ENCODE measurements at places on chromosomes 3 and 15. TPM values are rescaled to one million over a fixed set of nuclear protein-coding genes. Genes with fewer than 3 reads are reported as not detected.

CILP gene
- total RNA-seq: 10.2 TPM

SERINC4 gene
- total RNA-seq: not detected

GOLGA8Q gene
- not detected for total RNA-seq

ALAS1 gene
- total RNA-seq: 103 TPM

DNA sequence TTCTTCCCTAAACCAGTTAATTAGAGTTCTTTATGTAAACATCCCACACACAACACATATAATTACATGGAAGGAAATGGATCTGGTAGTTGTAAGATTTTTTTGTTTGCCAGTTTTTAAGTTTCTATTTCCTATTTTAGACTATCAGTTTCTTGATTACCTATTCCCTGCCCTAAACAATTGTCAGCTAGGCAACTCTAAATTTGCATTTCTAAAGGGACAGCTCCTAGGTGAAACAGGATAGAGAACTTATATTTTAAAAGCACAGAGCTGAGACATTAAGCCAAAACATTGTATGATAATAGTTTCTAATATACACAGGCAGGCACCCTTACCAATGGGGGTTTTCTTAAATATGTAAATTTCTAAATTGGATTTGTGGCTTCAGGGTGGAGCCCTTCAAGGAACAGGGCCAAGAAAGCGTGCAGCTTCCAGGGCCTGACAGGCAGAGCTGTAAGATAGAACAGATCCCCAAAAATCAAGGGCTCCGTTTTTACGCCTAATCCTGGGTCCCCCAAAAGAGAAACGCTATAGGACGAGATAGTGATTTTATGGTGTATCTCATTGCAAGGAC, 8.9 kb downstream of the LEKR1 start:
- no peak for DNase-seq

DNA sequence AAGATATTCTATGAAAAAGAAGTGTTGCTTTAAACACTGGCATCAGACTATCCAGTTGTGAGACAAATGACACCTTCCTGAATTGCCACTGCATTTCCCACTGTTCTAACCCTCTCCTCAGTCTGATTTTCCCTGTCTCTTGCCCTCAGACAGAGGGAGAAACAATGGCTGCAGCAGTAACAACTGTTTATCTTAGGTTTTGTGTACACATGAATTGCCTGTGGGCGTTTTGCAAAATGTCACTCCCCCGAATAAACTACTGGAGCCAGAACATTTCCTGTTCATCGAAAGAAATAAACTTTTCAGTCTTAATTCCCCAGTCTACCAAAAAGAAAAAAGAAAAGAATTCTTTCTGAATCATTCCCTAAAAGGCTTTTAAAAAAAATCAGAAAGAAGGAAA, 155.1 kb downstream of the MAGI1 start:
- no peak for DNase-seq

- DNase-seq: no peak
Measured at GRCh38 chr3:45940781-45941365, 2.4 kb upstream of the CXCR6 start.

DNA sequence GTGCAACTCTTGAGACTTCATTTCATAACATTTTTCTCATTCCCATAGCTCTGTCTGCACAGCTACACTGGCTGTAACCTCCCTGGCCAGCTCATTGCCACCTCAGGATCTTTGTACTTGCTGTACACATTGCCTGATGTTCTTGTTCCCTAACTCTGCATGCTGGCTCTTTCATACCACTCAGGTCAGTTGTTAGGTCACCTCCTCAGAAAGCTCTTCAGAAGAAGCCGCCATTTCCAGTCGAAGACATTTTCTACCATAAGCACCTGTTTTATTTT, 176.2 kb downstream of the AKAP13 start:
- peak; percentile 40 for DNase-seq

DNA sequence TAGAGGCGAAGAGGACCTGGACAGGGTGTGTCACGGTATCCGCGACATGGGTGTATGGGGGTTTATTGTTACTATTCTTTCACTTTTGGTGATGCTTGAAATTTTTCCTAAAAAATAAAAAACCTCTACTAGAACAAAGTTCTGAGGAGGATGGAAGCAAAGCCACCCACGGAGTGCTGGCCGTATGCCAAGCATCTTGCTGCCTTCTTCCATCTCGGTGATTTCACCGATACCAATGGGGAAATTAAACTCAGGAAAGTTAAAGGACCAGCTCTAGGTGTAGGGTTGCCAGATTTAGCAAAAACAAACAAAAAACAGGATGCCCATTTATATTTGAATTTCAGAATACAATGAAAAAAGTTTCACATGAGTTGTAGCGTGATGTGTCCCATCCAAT, 33.9 kb downstream of the SMAD6 start:
- no peak for DNase-seq

DNA sequence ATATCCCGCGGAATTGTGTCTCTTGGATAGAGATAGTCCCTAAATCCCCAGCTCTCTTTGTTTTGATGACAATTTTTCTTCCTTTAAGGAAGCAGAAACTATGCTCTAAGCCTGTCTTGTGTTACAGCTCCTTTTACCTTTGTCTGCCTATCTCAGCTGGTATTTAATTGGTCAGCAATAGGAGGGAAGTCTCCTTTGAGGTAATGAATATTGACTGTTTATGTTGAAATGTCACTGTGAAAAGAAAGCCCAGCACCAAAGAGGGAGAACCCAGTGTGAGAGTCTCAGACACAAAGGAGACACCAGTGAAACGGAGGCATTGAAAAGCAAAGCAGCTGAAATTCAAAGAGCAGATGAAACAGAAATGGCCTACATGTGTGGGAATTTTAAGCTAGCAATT, 372.6 kb downstream of the NR2F2 start:
- DNase-seq: no peak

GRCh38 chr15:90859234-90860131, 8.9 kb upstream of the FURIN start:
- DNase-seq: no peak

DNA sequence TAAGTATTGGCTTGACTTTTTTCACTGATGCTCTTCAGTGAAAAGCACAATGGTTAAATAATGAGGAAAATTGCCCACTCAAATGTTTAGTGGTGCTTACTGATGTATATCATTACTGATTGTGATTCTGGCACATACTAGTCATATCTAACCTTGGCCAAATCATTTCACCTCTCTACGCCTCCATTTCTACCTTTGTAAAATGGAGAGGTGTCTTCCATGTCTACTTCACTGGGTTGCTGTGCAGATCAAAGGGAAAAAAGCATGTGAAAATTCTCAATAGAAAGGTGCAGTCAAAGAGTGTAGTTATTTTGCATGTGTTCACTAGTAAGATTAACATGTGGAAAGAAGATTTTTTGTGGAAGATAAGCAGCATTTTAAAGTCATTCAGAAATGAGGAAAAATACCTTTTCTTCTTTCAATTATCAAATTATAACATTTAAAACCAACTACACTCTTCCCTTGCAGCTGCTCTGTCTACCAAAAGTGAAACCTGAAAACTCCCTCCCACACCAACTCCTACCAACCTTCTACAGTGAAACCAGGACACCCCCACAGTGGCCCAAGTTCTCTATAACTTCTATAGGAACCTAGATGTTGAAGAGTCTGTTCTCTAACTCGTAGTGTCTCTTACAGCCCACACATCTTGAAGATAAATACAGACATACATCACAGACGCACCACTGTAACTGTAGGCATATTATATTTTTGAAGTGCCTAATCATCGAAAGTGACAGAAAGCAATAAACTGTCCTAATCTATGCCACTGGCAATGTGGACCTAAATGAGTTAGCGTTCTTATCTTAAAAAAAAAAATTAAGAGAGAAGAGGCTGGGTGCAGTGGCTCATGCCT, 1.4 kb downstream of the CD200R1 start:
- DNase-seq: no peak

- DNase-seq: no peak
Measured at GRCh38 chr15:32716915-32717425, 834 bp upstream of the GREM1 start.

DNA sequence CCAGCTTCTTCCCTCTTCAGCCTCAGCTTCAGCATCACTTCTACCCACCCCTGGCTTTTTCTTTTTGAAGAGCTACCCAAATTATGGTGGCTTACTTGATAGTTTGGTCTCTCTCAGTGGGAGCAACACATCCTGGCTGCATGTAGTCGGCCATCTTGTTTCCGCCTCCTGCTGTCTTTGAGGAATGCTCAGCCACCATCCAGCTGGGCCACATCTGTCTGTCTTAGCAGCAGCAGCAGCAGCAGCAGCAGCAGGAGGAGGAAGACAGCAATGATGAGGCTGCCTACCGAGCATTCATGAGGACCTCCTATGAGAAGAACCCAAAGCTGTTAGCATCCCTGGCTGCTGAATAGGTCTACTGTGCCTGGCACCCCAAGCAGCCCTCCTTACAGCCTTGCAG, 19.7 kb downstream of the IL16 start:
- no peak for DNase-seq

DNA sequence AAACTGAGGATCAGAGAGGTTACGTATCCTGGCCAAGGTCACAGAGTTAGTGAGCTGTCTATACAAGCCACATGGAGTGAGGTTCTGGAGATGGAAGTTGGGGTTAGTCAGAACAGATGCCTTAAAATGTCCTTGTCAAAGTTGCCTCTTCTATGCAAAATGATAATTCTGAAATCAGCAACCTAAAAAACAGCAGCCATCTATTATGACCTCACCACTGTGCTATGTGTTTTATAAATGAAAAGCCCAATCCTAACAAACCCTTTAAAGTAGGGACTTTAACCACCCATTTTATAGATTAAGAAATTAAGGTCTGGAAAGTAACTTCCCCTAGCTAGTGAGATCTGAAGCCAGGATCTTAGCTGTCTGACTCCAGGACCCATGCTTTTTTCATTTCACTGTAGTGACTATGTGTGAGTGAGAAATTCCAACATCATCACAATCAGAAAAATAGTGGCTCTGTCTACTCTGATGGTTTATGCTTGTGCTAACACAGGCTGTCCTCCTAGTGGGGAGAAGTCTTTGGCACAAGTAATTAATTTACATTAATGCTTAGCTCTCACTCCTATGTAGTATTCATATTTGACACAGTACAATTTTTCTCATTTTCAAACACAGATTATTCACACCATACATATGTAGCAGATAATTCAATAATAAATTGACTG, 143.6 kb downstream of the ANO10 start:
- DNase-seq: no peak

DNA sequence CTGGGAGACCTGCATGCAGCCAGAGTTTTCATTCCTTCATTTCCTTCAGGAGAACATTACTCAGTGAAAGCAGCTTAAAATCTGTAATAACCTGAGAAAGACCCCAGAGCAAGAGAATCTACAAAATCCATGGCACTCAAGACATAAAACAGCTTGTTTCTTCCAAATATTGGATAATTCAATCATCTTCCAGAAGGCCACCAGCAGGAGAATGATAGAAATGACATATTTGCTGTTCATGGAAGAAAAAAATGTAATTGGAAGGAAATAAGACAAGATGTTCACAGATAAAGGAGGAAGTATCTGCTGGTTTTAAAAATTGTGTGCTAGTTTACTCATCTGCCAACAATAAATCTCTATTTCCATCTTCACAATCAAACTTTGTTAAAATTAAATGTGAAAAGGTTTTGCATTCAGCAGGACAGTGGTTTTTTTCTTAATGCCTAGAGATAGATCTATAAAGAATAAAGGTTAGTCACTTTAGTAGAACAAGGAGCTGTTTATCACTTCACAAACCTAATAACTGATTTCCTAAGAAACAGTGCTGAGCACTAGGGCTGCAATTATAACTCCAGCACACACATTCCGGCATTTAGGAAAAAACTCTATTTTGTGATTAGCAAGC, 530.8 kb downstream of the NSUN3 start:
- DNase-seq: no peak

DNA sequence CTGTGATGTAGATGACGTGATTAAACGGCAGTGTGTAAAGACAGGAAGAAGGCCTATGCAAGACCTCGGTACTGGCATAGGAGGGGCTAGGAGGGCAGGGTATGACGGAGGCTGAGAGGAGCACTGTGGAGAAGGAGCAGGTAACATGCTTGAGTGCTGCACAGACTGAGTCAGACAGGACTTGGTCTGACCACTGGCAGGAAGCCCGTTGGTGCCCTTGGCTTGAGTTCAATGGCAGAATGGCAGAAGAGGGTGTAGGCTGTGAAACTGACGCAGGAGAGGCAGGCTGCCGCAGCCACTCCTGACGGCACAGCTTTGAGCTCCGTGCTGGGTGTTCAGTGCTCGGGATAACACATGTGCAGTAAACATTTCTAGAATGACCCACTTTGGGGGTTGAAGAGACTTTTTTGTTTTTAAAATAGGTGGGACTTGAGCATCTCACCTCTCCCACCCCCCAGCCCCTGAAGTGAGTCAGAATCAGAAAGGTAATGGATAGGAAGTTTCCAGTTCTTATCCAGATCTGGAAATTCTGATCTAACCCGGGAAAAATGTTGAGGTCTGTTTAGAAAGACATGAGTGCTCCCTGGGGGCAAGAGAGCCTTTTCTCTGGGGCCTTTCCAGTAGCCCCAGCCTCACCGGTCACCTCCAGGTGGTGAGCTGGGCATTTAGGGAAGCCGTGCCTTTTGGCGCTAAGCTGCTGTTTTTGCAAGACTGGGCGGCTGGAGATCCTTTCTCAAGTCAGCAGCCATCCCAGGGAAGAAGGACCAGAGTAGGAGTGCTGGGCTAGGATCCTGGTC, 126.4 kb downstream of the RPLP1 start:
- DNase-seq: peak; percentile 84

DNA sequence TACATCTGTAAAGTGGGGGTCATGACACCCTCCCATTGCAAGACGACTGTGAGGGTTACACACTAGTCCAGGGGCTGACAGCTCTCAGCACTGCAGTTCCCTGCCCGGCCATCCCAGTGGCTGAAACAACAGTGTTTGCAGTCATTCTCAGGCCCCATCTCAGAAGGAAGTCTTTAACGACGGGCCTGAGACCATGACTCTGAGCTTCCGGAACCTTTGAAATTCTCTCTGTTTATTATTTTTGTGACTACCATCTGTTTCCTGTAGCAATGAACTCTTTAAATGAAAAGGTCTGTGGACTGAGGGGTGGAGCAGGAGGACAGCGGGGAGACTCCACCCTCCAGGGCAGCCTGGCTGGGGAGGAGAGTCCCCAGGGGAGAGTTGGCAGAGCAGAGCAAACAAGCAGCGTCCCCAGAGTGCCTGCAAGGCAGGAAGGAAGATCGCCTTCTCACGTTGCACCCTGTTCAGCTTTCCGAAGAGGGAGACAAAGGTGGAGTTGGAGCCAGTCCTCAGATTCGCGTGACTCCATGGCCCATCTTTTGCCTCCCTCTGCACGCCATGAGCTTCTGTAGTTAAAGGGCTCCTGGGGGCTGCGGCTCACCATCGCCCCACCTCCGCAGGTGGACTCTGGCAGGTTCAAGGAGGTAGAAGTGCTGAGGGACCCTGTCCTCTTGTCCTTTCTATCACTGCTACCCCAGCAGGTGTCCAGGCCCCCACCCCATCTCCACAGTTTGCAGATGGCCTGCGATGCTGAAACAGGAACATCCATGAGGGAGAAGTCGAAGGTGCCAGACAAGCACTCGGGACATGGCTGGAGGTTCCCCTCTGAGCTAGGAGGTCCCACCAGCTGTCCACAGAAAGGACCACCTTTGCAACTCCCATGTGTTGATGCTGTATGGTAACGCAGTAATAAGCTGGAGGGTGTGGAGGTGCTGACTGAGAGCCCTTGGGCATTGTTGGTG, 525.8 kb upstream of the PROK2 start:
- no peak for DNase-seq
